CD8-positive, alpha-beta memory T cell (primary cell): ENCODE measurements at places on chromosomes 3 and 15.

DNA sequence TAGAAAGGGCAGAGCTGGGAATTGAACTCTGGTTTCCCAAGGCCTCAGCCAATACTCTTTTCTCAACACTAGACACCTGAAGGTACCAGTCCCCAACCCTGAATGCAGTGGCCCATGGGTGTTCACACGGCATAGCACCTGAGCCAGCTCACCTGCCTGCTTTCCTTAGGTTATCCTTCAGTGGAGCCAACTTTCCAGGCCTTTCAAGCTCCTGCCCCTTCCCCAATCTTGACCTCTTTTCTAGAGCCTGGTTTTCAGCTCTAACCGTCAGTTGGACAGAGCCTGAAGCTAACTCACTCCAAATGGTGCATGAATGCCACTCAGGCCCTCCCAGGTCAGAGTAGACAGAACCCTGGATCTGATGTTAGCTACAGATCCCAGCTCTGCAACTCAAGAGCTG is 66.1 kb upstream of the ITGA11 start:
- no peak for DNase-seq

DNA sequence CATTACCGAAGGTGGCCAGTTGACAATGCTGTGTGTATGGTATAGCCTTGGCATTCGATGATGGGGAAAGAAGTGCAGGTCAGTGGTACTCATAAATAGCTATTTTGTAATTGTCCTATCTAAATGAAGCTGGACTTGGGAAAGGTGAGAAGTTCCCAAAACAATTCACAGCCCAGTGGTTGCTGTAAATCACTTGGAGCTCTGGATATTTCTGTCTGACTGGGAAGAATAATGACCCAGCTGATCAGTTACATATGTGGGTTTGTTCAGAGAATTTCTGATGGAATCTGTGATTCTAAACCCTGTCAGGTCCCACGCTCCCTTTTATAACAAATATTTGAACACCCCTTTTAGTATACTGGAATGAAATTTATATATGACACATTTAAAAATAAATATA is 133.9 kb upstream of the PFN2 start:
- DNase-seq = no peak

- DNase-seq = no peak
Observed at GRCh38 chr15:68442041-68442440, 10.1 kb upstream of the ITGA11 start.

GRCh38 chr3:54909191-54909590 is 18.7 kb downstream of the LRTM1 start:
- no peak for DNase-seq

DNA sequence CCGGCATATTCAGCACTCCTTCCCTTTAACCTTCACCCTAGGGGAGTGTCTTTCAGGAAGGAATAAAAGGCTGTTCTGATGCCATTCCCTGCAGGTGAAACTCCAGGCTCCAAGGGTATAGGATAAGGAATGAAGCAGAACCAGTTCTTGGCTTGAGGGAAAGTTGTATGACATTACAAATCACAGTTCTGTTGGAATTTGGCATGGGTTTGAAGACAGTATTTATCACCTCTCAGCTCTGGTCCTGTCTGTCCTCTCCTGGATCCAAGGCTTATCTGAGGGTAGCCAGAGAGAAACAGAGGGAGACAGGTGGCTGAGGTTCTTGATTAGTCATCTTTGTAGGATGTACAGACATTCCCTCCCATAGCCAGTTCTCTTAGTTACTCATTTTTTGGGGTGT is 37.1 kb downstream of the RAB11A start:
- DNase-seq = no peak

DNA sequence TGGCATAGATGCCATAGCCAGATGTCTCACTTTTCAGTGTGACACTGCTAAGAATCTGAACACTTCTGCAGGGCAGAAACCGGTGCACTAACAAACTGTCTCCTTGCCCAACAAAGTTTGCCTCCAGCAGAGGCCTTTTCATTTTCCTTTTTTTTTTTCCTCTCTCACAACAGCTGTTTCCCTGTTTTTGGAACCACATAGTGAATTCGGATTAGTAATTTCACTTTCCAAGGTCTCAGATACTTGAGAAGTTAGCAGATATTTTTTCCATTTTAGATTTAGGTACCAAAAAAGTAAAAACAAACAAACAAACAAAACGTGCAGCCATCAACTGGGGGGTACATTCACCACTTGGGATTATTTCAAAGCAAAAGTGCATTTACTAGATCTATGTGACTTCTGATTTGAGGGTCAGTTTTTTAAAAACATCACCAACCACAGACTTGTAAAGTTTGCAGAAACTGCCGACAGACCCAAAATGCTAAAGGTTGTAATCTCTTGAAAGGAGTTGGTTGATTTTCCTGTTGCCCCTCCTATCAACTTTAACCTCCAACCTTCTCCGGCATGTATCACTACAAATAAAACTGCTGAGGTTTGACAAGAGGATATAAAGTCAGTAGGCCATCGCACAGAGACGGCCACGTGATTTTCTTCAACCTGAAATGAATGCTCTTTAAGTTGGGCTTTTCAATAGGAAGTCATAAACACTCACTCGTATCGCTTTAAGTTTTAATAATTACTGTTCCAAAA is 169.1 kb downstream of the CDIN1 start:
- no peak for DNase-seq

DNA sequence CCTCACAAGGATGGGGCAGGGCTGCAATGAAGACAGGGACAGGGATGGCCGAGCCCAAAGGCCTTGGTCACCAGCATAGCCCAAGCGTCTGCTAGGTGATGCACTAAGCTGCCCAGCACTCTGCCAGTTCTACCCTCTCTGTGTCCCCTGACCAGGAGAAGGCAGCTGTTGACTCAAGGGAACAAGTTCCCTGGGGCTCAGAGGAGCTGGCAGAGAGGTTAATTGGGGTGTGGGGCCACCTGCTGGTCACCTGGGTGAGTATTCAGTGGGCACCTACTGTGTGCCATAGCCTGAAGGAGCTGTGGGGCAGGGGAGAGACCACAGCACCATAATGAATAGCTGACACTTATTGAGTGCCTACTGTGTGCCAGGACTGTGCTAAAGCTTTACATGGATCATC is 22.0 kb upstream of the DOCK3 start:
- no peak for DNase-seq

DNA sequence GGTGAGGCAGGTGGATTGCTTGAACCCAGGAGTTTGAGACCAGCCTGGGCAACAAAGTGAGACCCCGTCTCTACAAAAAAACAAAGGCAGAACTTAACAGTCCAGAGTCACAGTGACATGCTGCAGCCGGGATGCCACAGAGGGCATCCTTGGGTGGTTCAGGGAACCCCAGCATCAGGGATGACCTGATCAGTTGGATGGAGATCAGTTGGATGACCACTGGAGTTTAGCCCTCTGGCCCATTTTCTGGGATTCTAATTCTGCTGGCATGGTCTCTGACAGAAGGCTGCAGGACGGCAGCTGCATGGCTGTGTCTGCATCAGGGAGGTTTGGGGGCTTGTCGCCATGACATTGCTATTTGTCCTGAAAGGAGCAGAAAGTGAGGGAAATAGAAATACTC is 19.8 kb downstream of the WHAMM start:
- DNase-seq = no peak

DNA sequence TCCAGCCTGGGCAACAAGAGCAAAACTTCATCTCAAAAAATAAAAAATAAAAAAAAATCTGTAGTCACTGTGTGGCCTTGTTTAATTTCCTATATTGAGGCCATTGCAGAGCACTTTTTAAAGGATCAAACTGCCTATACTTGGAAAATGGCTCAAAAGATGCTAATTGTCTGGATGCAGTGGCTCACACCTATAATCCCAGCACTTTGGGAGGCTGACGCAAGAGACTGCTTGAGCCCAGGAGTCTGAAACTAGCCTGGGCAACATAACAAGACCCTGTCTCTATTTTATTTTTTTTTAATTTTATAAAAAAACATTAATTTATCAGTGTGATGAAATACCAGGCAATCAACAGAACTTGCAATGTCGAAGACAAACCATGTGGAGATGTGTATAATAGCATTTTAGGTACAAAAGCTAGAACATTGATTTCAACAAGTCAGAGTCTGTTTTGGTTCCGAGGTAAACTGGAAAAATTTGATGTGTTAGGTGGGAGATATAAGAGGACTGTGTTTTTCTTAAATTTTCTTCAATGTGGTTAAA is 47.0 kb upstream of the SETD2 start:
- DNase-seq = no peak

GRCh38 chr3:40827226-40827625 is 302.5 kb downstream of the ZNF621 start:
- no peak for DNase-seq

DNA sequence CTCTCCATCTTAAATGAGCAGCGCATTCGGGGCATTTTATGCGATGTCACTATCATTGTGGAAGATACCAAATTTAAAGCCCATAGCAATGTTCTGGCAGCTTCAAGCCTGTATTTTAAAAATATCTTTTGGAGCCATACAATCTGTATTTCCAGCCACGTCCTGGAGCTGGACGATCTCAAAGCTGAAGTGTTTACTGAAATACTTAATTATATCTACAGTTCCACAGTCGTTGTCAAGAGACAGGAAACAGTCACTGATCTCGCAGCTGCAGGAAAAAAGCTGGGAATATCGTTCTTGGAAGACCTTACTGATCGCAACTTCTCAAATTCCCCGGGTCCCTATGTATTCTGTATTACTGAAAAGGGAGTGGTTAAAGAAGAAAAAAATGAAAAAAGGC is 44.4 kb upstream of the RASA2 start:
- DNase-seq = no peak

DNA sequence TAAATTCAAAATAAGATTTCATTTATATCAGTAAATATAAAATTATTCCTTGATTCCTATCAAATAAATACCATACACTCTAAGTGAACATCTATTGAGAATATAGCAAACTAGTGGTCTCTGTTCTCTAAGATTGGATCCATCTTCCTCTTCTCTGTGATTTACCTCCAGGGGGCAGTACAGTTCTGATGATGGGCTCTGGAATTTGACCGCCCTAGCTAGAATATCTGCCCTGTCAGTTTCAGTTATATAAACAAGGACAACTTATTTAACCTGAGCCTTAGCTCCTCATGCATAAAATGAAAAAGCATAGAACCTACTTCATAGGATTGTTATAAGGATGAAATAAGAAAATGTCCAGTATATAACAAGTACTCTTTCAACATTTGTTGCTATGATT is 171.1 kb upstream of the CCDC54 start:
- DNase-seq = no peak

- DNase-seq = no peak
Observed at GRCh38 chr3:136110481-136110880, 85.7 kb downstream of the MSL2 start.

DNA sequence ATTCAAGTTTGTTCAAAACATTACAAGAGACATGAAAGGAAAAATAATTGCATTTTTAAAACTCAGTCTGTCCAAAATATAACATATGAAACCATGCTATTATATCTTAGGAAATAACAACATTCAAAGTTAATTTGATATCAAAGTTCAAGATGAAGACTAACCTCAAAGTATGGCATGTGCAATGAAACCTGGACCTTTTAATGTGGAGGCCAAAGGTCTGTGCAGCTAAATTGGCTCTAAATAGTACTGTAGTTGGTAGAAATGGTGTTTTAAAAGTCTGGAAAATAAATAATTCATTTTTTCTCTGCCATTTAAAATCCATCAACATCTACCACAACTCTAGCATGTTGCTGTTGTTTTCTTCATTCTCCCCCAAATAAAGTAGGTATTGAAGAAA is 8.7 kb downstream of the GRAMD1C start:
- no peak for DNase-seq

GRCh38 chr15:62785881-62786828 is 256.4 kb upstream of the TPM1 start:
- no peak for DNase-seq

DNA sequence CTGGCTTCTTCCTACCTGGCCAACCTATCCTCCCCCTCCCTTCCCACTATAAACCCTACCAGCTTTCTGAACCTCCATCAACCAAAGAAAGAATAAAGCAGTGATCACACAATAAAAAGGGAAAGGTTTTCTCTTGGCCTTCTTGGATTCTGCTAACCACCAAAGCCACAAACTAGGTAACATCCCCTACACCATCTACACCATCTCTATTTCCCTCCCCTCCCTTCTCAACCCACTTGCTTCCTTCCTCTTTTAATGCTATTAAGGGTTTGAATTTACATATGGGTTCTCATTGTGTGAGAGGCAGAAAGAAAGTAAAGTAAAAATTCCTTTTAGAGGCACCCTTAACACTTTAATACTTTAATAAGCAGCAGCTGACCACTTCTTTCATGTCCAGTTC is 25.8 kb upstream of the RSL24D1 start:
- DNase-seq = peak; percentile 32
